ENCODE measurements at places on chromosomes 4 and X.

GRCh38 chr4:160563552-160564282, 1460.8 kb downstream of the RAPGEF2 start:
- no peak for DNase-seq

DNA sequence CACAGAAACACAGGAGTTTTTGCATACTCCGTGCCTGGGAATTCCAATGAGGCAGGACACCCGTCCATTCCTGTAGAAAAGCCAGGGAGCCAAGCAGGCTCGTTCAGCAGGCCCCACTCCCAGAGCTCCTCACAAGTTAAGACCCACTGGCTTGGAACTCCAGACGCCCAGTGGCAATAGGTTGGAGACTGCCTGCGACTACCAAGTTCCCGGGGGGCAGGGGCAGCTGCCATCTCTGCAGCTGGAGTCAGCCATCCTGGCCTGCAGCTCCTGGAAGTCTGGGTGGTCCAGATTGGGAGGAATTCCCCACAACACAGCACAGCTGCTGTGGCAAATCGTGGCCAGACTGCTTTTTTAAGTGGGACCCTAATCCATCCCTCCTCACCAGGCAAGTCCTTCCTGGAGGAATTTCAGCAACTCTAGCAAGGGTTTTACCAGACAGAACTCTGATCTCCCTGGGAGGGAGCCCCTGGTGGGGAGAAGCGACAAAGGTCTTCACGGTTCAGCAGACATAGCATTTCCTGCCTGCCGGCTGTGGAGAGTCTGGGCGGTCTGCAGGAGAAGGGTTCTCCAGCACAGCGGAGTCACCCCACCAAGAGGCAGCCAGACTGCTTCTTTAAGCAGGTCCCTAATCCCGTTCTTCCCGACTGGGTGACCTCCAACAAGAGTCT, 231.9 kb downstream of the STPG2 start:
- DNase-seq = no peak

DNA sequence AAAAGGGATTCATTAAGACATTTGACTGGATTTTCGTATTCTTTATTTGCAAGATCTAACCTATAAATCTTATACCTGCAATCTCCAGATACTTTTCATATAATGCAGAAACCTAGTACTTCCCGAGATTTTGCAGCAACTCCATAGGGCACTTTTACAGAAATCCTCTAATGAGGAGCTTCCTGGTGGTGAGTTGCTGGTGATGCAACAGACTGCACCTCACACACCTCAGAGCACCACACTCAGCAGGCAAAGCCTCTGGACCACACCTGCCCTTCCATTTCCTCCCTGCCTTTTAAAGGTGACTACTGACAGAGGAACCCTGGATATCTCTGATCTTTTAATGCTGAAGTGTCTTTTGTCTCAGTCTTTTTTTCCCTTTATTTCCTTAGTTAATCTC, 289.4 kb downstream of the TRAM1L1 start:
- no peak for DNase-seq

DNA sequence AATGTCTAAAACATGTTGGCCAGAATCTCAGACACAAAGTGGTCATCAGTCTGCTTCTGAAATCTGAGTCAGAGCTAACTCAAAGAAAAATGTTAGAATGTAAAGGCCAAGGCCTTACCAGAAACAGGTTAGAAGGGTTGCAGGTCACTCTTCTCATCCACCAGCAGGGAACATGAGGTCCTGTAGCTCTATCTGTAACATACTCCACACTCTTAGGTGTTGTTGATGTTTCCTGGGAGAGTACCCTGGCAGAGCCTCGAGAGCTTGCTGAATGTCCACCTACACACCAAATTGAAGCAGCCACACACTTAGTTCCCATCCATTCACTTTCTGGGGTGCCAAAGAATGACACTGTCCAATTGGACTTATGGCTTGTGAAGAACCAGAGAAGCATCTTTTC, 76.6 kb upstream of the INPP4B start:
- DNase-seq = no peak

- DNase-seq = no peak
Observed at GRCh38 chr4:179698321-179698720, 2256.1 kb upstream of the AGA start.

DNA sequence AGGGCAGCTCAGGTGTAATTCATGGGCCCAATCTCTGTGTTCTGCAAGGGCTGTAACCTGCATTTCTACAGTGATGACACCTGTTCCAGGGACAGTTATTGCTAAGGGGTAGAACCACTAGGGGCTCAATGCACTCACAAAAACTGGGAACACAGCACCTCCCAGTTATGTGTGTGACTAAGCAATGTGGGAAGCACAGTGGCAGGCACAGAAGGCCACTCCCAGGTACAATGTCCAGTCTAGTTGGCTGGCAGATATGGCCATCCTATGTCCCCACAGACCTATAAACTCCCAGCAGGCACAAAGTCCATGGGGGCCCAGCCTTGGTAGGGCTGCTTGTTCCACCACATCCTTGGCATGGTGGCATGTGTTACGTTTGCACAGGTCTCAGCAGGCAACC, 25.7 kb downstream of the CXCL13 start:
- DNase-seq = no peak

- no peak for DNase-seq
Observed at GRCh38 chrX:1196436-1196835, 16.0 kb downstream of the CRLF2 start.

DNA sequence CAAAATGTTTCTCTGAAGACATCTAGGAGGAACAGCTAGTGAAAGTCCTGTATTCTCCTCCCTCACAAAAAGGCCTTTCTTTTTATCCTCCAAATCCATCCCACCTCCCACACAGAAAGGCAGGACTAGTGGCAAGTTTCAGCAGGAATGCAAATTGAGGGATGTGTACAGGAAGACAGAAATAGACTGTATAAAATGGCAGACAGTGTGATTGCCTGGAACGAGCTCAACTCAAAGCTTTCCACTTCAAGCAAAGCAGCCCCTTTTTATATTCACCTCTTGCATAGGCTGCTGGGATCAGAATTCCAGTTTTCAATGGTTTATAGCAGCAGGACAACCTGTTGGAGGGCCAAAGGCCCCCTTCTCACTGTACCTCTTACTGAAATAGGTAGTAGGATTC, 57.5 kb downstream of the DCX start:
- DNase-seq = no peak

DNA sequence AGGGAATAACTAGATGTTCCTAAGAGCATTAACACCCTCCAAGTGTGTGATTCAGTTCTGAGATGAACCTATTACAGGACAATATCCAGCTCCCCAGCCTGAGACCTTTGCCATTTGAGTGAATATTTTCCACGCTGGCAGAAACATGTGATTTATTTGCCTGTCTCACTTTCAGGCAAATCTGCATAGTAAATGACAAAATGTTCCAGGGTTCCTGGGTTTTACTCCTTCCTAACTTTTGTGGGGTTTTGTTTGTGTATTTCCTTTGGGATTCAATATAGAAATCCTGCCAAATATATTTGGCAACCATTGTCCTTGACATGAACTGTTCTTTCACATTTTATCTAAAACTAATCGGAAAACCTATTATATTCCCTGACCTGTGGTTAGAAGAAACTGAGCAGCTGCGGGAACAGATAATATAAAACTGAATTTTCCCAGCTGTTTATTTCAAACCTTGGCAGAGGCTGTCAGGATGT, 12.5 kb downstream of the F8 start:
- DNase-seq = no peak
